ENCODE measurements at places on chromosomes 5 and 9.

- no peak for DNase-seq
These were observed 848 bp downstream of the RAD50 start for GRCh38 chr5:132557478-132558172.

DNA sequence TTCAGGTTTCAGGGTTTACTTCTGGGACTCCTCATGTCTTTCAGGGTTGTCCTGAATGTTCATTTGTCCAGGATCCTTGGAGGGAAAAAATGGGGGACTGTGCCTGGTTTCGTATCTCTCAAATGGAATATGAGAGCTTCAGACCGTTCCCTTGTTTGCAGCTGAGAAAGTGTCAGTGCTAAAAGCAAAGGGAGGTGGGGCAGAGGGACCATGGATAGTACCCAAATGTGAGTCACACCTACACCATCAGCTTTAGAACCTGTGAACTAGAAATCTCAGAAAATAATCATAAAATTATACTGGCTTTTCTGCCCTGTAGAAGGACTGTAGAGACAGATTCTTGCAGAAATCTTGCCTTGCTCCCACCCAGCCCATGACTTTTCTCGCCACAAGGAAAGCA, 84.3 kb upstream of the TAF11L2 start:
- no peak for DNase-seq

GRCh38 chr5:178396796-178397720, 164.5 kb upstream of the PHYKPL start:
- DNase-seq, result no peak

GRCh38 chr5:59769041-59769360, 124.5 kb downstream of the PDE4D start:
- DNase-seq, result no peak

DNA sequence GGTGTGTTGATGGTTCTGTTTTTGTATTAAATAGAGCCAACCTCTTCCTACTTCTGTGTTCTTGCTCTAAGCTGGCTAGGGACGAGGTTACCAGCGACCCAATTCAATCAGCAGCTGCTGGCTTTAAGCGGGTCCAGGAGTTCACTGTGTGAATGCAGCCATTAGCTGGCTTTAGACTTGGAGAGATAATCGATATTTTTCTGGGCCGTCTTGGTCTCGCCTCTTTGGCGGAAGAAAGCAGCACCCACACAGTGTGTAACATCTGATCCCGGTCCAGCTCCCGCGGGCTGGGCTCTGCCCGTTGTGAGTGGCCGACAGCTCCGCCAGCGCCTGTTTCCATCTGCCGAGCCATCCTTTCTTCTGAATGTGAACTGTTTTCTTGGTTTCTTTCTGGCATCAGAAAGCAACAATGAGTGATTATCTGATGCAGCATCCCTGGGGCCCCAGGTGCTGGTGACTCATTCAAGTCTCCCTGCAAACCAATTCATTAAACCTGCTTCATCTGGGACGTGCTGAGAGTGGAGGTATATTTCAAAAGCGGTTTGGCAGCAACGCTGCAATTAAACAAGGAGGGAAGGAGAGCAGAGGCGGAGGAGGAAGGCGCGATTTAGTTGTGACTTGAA, 90.8 kb upstream of the IRX4 start:
- DNase-seq, result no peak

DNA sequence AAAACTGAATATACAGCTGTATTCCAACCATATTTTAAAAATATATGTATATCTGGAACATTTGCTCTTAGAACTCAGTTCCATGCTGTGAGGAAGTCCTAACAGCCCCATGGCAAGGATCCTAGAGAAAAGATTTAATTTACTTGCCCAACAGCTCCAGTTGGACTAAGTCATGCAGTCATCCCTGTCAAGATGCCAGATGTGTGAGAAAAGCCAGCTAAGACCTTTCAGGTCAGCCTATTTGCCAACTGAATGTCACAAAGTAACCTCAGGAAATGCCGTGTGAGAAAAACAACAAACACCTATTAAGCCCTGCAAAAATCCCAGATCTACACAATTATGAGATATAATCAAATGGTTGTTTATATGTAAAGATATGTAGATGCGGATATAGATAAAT, 416.3 kb downstream of the NR2F1-AS1 start:
- no peak for DNase-seq
